Activated CD8-positive, alpha-beta memory T cell treated with anti-CD3 and anti-CD28 coated beads for 1 hour (primary cell): ENCODE measurements at places on chromosomes 11 and 22.
A peak's percentile ranks its signal among the peaks of the same experiment; 100 is the strongest.

GRCh38 chr11:35485656-35486322 lies 39.6 kb downstream of the PAMR1 start:
- peak; percentile 49 for DNase-seq

DNA sequence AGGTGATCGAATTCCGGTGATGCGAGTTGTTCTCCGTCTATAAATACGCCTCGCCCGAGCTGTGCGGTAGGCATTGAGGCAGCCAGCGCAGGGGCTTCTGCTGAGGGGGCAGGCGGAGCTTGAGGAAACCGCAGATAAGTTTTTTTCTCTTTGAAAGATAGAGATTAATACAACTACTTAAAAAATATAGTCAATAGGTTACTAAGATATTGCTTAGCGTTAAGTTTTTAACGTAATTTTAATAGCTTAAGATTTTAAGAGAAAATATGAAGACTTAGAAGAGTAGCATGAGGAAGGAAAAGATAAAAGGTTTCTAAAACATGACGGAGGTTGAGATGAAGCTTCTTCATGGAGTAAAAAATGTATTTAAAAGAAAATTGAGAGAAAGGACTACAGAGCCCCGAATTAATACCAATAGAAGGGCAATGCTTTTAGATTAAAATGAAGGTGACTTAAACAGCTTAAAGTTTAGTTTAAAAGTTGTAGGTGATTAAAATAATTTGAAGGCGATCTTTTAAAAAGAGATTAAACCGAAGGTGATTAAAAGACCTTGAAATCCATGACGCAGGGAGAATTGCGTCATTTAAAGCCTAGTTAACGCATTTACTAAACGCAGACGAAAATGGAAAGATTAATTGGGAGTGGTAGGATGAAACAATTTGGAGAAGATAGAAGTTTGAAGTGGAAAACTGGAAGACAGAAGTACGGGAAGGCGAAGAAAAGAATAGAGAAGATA lies at the start of gene MALAT1:
MALAT1 (plus strand) TSS at position 69 of the 736 bp plus-strand sequence.
- peak; percentile 92 for DNase-seq

- no peak for DNase-seq
These were observed 36.5 kb downstream of the LRRC74B start for GRCh38 chr22:21082248-21082647.

- DNase-seq: no peak
These were observed 55.9 kb upstream of the DRD2 start for GRCh38 chr11:113531083-113531482.

GRCh38 chr11:128645968-128646367 lies 47.9 kb upstream of the FLI1 start:
- DNase-seq: no peak

GRCh38 chr11:112778091-112778876 lies 182.9 kb upstream of the NCAM1 start:
- DNase-seq: no peak

- DNase-seq: no peak
These were observed 82.8 kb upstream of the PLET1 start for GRCh38 chr11:112343368-112344039.

GRCh38 chr11:69836401-69836800 lies 17.2 kb upstream of the FGF3 start:
- no peak for DNase-seq

- DNase-seq: no peak
These were observed 29.0 kb upstream of the RASSF10 start for GRCh38 chr11:12979928-12980689.

DNA sequence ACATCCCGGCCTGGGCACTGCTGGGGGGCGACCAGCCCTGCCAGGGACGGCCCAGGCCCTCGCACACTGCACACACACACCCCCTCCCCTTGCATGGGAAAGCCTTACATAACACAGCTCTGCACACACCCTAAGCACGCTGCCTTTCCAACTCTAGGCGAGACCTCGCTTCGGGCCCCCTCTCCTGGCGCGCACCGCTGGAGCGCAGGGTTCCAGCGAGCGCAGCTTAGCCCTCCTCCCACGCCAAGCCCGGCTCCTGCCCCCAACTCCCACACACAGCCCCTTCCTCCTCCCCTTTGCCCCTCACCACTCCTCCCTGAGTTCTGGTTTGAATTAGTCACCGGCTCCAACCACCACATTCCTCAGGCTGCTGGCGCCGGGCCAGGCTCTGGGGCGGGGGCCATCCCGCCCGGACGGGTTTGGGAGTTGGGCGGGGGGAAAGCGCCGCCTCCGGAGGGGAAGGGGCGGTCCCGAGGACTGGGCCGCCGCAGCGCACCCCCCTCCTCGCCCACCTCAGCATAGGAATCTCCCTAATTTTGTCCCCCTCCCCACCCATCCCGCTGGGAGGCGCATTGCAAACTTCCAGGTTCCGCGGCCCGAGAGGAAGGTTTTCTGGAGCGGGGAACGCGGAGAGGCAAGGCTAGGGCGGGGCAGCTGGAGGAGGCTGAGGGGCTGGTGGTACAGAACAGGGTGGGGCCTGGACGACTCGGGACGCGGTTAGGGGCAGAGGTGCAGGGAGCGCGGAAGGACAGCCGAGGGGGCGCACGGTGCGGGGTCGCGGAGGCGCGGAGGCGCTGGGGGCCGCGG lies 966 bp downstream of the AHNAK start:
- DNase-seq: peak; percentile 53

- DNase-seq: no peak
These were observed 74.0 kb upstream of the PHF21B start for GRCh38 chr22:45083659-45084305.

DNA sequence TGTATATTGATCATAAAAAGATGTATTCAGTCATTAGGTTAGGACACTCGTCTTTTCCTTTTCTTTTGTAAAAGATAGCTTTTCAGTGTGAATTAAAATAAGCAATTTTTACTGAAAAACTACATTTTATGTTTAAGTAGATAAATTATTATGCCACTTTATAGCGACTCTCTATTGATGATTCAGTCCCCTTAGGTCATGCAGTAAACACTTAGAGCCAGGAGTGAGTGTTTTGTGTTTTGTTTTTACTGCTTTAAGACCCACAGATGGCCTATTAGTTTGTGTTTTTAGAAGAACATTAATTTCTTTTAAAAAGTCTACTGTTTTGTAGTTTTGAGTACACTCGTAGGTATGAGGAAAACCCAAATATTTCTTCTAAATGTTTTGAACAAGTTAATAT lies 86.6 kb downstream of the YAP1 start:
- no peak for DNase-seq

DNA sequence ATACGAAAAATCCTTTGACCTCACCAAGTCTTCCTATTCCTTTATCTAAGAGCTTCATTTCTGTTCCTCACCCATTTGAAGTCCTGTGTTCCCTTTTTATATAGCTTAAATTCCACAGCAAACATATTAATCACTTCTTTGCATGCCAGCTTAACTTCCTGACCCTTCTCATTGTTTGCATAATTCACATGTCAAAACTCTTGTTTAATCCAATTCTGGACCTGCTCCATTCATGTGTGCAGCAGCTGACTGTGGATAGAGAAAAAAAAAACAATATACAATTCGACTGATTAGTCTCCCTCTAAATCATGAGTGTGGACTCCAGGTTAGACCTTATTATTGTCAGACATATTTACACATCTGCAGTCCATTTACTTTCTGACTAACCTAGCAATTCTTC lies 991.2 kb upstream of the TENM4 start:
- no peak for DNase-seq

DNA sequence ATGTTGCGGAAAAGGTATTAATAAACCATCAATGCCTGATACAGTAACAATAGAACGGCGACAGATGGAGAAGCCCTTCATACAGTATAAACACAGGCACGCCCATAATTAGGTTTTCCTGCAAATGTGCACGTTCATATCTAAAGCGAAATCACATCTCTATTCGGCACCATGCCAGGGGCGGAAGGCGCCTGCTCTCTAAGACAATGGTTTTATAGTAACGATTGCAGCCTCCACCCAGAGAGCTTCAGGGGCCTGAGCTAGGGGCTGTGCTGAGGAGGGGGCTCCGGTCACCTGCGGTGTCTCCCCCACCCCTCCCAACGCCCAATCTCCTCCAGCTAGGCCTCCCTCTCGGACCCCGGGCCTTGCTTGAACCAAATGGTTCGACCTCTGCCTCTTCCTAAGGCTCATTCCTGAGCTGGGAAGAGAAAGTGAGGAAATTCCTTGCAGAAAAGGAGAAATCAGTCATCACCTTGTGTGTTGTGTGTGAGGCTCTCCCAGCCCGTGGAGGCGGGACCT lies 9.6 kb downstream of the KRTAP5-5 start:
- DNase-seq: no peak

DNA sequence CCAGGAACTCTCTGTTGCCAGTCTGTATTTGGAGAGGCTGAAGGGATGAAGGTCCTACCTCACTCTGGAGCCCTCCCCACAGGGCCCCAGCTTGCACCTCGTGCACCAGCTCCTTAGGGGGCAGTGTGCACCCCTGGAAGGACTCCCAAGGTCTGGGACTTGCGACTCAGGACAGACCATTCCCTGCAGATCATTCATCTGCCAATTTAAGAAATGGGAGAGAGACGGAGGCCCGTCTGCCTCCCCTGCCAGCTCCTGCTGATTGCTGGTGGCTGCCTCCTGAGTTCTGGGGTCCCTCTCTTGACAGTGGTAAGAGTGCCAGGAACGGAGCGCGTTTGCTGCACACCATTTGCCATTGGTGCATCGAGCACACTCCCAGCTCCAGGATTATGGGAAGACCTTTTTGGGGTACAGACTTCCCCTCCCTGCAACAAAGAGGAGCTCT lies 27.4 kb upstream of the MALAT1 start:
- no peak for DNase-seq

- no peak for DNase-seq
These were observed 6.1 kb downstream of the SLC25A1 start for GRCh38 chr22:19172213-19173046.

DNA sequence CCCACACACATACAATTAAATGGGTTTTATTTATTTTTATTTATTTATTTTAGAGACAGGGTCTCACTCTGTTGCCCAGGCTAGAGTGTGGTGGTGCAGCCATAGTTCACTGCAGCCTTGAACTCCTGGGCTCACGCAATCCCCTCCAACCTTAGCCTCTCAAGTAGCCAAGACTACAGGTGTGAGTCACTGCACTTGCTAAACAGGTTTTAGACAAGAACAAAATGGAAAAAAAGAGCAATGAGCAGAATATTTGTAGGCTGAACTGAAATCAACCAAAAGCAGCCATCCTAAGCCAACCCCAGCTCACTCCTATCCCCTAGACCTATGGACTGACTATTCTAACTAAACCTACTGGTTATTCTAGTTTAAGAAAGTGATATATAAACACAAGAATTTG lies 37.8 kb downstream of the MRE11 start:
- DNase-seq: no peak

DNA sequence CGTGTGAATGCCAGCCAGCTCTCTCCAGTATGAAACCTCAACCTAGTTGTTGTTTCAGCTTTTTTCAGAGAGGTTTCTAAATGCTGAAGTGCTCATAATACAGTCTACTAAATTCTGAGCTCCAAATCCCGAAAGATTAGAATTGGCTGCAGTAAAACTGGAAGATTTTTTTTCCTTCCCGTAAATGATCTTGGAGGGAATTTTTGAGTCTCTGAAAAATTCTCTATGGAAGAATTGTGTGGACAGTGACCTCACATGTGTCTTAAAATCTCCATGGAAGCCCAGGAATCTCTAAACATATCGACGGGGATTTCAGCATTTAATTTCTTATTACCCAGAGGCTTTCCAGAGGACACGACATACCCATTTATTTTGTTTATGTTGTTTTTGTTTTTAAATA lies 1499.2 kb downstream of the LRRC4C start:
- DNase-seq: no peak

DNA sequence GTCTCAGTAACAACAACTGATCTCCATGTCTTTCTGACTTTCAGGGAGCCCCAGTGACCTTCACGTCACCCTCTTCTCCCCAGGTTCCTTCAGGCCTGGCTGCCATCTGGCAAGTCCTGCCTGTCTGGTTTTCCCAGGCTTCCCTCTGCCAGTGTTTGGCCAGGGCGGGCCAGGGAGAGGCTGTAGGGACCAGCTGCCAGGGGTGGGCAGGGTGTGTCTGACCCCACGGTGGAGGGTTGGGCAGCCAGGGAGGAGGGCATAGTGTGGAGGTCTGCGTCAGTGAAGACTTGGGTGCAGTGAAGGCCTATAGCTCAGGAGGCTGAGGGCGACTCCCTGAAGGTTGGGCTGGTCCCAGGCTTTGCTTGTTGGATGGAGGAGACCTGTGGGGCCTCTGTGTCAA lies 11.9 kb upstream of the MRGPRX2 start:
- no peak for DNase-seq

- no peak for DNase-seq
These were observed 73.0 kb downstream of the CD44 start for GRCh38 chr11:35211952-35212351.

GRCh38 chr22:47588578-47588960 lies 826.1 kb downstream of the TBC1D22A start:
- no peak for DNase-seq

DNA sequence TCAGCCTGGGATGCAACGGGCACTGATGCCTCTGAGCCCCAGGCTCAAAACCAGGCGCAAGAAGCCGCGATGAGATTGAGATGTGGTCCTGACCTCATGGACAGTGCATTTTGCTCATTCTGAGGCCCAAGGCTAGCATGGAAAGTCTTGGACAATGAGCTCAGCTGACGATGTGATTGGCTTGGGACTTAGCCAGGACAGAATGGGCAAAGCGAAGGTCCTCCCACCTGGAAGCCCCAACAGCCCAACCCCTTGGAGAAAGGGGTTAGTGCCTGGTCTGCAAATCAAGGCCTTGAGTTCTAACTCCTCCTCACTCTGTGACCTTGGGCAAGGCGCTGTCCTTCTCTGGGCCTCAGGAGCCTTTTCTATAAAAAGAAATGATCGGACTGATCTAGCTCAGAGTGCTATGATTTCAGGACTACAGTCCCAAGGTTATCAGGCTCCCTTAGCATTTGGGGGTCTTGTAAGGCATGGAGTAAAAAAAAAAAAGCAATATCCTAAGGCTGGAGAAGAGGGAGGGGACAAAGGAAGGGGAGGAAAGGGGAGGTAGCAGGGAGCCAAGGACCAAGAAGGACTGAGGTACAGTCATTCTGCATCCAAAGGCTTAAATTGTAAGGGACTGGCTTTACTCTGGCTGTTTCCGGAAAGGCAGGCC lies 2.7 kb downstream of the SLC43A3 start:
- DNase-seq: no peak

DNA sequence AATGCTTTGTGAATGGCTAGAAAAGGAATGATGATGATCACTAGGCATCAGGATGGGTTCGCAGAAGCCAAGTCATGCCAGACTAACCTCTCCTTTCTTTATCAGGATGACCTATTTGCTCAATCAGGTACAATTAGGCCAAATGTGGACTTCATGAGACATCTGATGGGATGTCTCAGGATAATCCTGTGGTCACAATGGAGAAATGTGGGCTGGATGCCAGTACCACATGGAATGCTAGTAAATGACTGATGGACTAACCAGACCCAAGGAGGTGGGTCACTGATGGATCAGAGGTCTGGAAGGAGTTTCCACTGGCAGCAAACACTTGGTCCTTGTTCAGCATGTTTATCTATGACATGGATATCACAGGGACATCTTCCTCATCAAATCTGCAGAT lies 94.8 kb upstream of the PHOX2A start:
- no peak for DNase-seq

GRCh38 chr11:16969010-16969999 lies 44.9 kb downstream of the PLEKHA7 start:
- DNase-seq: no peak

- no peak for DNase-seq
These were observed 119.0 kb downstream of the MPPED2 start for GRCh38 chr11:30467176-30467575.

GRCh38 chr11:45333001-45333971 lies 47.1 kb upstream of the SYT13 start:
- no peak for DNase-seq
